ENCODE measurements at places on chromosomes 6 and 20.

DNA sequence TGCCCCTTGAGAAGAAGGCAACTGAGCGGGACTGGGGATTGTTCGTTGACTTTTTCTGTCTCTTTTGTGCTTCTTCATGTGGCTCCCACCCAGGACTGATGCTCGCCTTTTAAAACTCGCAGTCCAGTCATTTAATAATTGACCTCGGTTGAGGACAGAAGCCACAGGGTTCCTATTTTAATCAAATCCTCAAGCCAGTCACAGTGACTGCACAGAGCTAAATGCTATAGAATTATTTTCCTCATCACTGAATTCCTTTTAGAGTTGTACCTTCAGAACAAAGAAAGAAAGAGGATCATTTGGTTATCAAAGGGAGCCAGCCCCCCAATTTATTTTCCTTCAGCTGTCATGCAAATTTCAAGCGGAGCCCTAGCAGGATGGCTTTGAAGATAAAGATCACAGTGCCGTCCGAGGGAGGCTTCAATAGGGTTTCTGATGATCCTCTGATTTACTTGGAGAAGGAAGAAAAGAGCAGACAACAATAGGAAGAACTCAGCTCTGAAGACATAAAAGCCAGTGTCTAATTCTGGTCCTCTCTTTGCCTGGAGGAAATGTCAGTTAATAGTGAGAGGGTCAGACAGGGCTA lies 186.6 kb downstream of the DOK5 start:
- DNase-seq: no peak

GRCh38 chr6:124775121-124775520 lies 187.1 kb upstream of the RNF217 start:
- DNase-seq: no peak

DNA sequence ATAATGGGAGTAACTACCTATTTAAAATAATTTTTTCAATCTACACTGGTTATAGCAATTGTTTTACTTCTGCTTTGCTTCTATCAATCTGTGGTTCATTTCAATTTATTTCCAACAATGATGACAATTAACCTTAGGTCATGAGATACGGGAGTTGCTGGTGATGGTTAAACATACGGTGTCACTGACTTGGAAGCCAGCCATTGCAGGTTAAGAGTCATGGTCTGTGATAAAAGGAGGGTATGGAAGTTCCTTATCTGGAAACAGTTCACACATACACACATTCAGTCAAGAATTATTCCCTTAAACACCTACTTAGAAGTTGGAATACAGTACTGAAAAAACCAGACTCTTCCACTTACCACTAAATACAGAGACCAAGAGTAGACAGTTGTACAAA lies 180.0 kb downstream of the KIF16B start:
- DNase-seq: no peak

DNA sequence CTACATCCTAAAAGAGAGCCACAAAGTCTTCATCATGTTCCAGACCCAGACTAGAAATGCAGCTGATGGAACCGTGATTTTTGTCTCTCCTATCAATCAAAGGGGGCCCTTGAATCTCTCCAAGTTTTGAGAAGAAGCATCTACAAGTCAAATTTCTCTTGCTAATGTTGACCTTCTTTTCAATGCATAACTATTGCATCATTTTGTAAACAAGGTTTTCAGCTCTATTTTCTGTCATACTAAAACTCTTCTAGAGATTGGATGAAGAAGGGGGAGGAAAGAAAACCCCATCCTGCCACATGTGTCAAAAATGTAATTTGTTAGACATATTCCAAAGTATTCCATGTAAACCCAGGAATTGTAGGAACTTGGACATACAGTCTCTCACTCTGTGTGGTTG lies 169.2 kb downstream of the LMBRD1 start:
- DNase-seq: no peak

DNA sequence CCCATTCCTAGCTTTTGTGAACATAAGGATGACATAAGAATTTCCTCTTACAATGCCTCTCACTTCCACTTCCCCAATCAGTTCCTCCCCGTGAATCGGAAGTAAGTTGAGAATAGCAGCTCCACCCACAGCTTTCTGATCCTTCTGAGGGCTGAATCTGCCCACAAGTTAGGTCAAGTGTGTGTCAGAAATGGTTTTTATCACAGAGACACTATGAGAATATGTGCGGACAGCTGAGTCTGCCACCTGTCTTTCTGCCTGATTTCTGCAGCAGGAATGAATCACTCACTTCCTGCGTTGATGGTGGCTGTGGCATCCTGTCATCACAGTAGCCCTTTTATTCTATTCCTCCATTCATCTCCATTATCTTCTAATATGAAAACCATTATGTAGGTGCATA lies 70.2 kb downstream of the RIN2 start:
- peak; percentile 65 for DNase-seq

- no peak for DNase-seq
Measured at GRCh38 chr6:159931112-159931511, 37.8 kb upstream of the IGF2R start.

DNA sequence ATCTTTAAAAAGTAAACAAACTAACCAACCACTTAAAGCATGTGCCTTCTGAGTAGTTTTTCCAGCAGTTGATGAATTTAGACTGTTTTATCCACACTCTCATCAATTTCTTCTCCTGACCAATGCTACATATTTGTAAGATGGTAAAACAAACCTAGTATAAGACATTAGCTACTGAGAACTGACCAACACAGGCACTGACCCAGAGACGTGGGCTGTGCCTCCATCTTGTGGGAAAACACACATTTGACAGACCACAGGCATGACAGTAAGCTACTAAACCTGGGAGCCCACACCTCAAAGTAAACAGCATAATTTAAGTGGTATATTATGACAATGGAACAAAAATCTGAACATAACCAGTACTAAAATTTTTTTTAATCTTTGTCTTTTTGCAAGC lies 121.4 kb upstream of the NRSN1 start:
- no peak for DNase-seq

DNA sequence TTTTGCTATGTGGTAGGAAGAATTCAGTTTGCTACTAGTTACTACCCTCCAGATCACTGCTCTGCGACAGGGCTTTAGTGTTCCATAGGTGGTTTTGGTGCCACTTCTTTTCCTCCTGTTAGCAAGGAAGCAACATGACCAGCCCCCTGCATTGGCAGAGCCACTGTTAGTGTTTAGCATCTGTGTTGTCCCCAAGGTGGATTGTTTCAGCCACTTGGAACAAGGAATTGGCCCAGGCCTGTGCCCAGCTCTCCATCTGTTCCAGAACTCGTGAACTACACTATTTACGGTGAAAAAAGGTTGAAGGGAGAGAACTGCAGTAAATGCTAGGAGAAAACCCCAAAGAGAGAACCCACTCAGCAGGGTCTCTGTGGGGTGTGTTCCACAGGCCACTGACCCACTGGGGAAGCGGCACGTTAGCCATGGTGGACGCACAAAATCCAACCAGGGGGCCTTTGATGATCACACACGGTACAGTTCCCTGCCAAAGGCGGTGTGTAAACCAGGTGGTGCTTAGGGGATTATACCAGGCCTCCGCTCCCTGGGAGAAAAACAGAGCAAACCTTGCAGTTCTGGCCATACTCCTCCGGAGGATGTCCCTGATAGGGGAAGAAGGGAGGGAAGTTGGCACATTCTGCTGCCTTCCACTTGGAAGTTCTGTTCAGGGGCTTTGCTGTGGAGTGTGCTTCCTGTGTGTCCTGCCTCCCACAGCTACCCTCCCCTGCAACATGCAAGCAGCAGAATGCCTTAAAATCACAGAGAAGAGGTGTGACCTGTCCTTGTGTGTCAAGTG lies 72.3 kb downstream of the LYRM2 start:
- DNase-seq: no peak

DNA sequence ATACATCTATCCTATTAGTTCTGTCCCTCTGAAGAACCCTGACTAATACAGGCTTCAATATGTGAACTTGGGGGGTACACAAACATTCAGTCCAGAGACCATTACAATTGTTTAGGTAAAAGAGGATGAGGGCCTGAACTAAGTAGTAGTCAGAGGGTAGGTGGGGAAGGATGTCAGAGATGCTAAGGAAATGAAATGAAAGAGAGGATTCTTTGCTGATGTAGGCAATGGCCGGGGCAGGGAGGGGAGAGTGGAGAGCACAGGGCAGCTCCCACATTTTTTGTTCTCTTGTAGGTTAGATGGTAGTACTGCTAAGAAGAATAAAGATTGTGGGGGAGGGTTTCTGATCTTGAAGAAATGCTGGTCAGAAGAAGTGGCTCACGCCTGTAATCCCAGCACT lies 60.8 kb downstream of the SOX4 start:
- DNase-seq: no peak

GRCh38 chr20:3436864-3437574 lies 29.6 kb upstream of the DNAAF9 start:
- no peak for DNase-seq

DNA sequence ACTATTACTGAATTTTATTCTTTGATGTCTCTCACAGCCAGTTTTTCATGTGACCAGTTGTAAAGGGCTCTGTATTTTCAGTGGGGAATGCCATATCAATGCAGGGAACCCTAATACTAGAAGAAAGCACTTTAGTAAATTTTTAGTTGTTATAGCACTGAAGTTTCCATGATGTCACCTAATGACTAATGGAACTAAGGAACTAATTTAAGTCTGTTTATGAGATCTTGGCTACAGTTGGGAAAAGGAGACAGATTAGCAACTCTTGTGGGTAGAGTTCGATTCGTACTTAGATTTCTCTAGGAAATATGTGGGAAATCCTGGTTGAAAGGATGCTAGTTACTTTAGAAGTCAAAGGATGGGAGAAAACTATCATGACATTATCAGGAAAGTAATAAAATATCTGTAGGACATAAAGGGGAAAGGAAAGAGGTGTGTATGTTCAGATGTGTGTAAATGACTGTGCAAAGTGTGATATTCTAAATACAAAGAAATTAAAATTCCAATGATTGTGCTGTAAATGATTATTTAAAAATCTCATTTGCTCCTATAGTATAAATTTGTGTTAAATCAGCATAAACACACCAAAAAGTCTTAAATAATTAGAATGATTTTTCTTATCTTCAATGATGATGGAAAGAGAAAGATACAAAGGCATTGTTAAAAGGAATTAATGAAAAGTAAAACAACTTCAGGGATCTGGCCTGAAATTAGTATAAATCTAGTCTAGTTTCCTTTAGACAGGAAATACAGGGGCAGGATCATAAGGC lies 103.4 kb downstream of the LRRC1 start:
- DNase-seq: no peak

DNA sequence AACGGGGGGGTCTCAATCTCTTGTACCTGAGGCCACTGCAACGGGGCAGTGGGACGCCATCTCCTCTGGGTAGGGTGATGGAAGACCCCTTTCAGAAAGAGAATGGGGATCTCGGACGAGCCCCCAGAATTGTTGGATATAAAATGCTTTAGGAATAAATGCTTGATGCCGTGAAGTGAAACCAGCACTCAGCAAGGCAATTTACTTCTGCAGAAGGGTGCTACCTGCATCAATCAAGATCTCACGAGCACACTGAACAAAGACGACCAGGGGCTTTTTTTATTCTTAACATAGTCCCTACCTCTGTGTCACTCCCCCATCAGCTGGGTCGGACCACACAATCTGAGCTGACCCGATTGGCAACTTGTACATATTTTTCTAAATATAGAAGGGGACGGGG lies 203.6 kb upstream of the TBX18 start:
- no peak for DNase-seq

DNA sequence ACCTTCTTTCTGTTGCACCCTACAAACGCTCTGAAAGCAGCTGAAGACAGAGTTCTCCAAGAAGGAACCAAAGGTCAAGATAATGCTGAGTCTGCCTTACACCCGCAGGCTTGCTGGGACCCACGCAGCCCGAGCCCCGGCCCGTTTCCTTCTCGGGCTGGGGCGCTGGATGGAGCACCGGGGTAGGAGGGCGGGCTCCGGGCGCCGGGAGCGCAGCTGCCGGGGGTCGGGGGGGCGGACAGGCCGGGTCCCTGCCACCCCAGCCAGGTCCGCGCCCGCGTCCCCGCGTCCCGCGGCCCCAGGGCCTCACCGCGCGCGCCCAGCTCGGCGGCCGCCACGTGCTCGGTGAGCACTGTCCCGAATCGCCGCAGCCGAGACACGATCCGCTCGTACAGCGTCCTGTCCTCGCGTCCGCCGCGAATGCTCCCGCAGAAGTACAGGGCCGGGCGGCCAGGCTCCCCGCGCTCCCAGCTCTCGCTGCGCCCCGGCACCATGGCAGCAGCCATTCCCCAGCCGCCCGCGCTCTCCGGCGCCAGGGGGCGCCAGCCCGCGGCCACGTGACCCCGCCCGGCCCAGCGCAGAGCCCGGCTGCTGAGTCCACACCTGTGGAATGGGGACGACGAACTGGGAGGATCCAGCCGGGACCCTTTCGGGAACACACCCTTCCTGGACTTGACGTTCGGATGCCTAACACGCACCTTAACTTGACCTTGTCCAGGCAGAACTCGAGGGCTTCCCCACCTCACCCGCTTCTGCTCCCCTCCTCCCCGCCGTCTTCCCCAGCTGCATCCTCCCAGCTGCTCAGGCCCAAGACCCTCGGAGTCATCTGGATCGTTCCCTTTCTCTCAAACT lies at the start of gene DNPH1:
DNPH1 (minus strand) TSS at position 531 of the 852 bp plus-strand sequence; CDS start at position 506, 25 bp downstream.
- peak; percentile 82 for DNase-seq

- DNase-seq: no peak
Measured at GRCh38 chr20:58088105-58088504, 140.3 kb downstream of the ANKRD60 start.

- no peak for DNase-seq
Measured at GRCh38 chr20:24436160-24436559, 33.3 kb upstream of the SYNDIG1 start.

- peak; percentile 5 for DNase-seq
Measured at GRCh38 chr6:162899148-162899547, 171.4 kb downstream of the PACRG start.

DNA sequence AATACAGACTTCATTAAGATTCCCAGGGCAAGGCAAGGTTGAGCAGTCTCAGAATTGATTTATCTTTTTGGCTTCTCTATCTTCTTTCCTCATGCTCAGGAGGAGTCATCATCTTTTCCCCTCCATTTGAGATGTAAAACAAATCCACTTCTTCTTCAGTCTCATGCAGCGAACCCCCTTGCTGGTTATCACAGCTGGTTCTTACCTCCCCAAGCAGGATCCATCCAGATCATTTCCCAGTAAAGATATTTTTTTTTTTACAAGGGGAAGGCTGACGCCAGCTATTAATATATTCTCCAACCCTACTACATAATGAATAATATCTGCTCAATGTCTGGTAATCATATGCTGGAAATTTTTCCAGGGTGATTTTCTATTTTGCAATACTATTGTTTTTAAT lies 508.9 kb upstream of the NOX3 start:
- no peak for DNase-seq

DNA sequence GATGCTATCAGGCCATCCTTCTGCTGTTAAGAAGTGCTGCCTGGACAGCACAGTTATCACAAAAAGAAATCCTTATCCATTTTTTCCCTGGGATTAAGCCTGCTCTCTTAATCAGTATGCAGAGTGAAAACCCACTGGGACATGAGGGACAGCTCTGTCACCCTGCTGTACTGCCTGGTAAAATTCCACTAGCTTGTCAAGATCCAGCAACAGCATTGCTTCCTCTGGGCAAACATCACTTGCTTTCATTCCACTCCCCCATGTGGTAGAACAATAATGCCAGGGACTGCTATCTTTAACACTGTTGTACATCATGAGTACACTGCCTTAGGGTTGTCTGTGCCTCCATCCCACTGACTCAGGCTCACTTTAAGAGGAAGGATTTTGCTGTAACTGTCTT lies 331.3 kb downstream of the KIF16B start:
- no peak for DNase-seq

Measured in HTR-8/SVneo (cell line).